Liver (tissue), 10 donors: ENCODE measurements at places on chromosomes 1 and 21. TPM values are rescaled to one million over a fixed set of nuclear protein-coding genes. Genes with fewer than 3 reads are reported as not detected.

DNA sequence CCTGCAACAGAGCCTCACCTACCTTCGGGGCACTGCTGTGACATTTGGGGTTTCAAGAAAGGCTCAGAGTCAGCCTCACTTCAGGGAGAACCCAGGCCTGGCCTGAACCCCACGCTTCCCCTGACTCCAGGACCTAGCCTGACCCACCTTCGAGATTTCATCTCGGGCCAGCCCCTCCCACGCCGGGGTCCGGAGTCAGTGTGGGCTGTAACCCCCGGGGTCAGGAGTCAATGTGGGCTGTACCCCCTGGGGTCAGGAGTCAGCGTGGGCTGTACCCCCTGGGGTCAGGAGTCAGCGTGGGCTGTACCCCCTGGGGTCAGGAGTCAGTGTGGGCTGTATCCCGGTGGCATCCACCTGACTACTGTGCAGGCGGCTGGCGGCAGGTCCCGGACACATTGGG lies 183.0 kb upstream of the RAB4A start:
- DNase-seq, result no peak

GRCh38 chr1:19087017-19087736 lies 122.9 kb downstream of the UBR4 start:
- no peak for DNase-seq

The FAM78B gene
- total RNA-seq, result 0.14 TPM

GRCh38 chr1:225847610-225848009 lies 34.6 kb downstream of the TMEM63A start:
- DNase-seq, result no peak

GRCh38 chr1:3292051-3292722 lies 162.3 kb upstream of the ARHGEF16 start:
- DNase-seq, result no peak

DNA sequence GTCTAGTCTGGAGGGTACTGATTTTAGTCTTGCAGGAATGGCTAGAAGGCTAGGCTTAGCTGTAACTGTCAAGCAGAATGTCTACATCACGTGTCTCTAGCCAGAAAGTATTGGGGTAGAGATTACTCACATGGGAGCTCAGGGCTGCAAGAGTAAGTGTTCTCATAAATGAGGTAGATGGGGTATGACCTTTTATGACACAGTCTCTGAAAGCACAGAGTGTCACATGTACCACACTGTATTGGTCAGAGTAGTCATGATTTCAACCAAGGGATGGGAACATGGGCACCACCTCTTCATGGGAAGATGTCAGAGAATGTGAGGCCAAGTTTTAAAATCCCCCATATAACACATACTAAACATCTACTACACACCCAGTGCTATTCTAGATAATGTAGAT lies 2.9 kb downstream of the FYB2 start:
- no peak for DNase-seq

DNA sequence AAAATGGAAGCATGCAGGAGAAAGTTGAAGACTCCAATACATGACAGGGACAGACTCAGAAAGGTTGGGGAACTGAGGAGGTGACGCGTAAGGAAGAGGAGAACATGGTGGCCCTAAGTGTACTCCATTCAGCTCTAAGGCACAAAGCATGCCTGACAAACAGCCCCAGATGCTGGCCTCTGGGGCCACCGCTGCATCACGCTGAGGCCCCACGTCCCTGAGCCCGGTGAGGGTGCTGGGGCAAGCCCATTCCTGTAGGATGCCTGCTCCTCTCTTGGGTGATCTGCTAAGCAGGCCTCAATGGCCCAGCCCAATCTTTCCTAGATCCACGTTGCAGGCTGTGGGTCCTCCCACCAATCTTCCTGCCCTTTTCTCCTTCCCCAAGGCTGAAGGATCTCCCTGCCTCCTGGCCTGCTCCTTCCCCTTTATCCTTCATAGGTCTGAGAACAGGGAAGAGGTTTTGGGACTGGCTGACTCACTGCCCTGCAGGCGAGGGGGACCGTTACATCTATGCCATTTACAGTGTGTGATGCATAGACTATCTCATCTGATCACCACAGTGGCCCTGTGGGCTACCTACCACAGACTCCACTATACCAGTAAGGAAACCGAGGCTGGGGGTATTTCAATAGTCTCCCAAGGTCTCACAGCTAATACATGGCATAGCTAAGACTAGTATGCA lies 16.8 kb upstream of the NID1 start:
- DNase-seq, result no peak

GRCh38 chr1:156832434-156832833 lies 15.8 kb upstream of the SH2D2A start:
- DNase-seq, result no peak

DNA sequence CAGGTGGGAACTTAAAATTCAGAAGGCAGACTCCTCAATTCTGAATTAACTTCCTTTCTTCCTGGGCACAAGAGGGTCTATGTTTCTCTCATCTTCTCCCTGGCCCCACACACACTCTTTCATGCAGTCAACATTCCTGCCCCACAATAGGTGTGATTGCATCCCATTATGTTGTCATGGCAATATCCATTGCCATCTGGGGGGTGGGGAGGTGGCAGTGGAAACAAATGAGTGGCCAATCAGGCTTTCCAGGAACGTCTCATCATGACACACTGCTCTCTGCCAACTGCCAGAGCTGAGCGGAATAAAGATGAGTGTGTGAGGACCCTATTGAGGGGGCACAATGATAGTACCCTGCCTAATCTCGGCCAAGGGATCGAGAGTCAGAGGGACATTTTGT lies 80.4 kb downstream of the KCND3 start:
- DNase-seq, result no peak

- DNase-seq, result no peak
Observed at GRCh38 chr1:211334986-211335385, 8.4 kb downstream of the TRAF5 start.

DNA sequence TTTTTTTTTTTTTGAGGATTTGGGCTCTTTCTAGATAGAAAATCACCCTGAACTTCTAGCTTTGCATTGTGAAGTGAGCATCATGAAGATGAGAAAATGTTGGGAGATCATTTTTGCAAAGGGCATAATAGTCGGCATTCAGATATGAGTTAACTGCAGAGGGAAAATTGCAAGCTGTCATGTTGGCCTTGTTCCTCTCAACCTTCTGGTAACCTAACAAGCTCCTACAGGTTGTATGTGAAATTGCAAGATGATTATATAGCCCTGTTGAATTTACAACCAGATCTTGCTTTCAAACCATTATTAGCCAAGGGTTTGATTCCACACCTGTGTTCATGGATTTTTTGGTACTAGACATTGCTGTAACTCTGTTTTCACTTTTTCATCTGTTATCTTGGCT lies 2.2 kb downstream of the ELOA start:
- DNase-seq, result no peak

The TPTE gene
- not detected for total RNA-seq

GRCh38 chr1:23597635-23598388 lies 38.5 kb upstream of the ID3 start:
- DNase-seq, result no peak

The SYT6 gene
- 0.17 TPM for total RNA-seq

GRCh38 chr21:44255511-44255981 lies 6.2 kb downstream of the DNMT3L start:
- no peak for DNase-seq

The BGLAP gene
- 0.28 TPM for total RNA-seq

DNA sequence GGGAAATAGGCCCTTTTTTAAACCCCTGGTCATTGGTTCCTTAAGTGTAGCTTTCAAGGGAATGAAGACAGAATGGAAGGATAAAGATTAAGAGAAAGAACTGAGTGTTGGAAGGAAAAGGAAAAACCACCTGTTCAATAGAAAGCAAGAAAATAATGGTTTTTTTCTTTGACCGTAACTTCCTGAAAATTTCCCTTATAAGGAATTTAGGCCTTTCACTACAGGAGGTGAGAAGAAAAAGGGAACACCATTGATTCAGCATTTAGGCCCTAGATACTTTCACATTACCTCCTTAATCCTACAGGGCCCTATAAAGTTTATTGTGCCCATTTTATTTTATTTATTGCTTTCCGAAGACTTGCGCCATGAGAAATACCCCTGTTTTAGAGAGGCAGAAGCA lies 18.9 kb downstream of the KPNA6 start:
- no peak for DNase-seq

DNA sequence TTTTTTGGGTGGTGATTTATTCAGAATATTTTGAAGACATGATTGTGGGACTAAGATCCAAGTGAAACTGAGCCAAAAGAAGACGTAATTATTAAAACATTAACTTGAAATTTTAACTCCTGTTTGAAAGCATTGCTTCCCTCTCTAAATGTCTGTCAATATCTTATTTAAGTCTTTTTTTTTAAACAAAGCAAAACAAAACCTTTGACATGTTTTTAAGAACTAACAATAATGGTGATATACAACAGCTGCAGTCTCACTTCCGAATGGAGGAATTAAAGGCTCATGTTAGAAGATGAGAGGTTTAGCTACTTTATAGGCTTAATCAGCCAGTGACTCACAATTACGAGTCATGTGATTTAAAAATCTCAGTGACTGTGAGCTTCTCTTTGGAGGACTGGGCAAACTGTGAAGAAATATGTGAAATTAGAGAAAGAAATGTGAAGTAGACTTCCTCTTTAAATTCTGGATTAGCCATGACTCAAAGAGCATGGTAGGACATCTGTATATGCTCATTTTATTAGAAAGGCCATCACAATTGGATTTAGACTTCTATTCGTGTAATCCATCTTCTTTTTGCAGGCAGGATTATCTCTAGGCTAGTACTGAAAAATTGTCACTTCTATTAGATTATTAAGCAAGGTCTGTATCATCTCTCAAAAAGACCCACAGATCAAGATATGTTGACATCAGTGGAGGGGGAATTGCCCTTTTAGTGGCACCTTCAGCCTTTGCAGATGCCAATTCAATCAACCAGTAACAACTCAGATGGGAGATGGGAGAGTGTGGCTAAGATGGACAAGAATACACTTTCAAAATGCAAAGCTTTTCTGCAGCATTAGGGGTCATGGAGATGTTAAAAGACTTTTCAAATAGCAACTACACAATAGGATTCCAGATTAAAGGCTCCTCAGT lies 28.7 kb downstream of the KCNA3 start:
- DNase-seq, result no peak

- DNase-seq, result no peak
Observed at GRCh38 chr21:41674402-41674801, 92.5 kb downstream of the RIPK4 start.

GRCh38 chr21:46295996-46296752 lies 10.0 kb downstream of the YBEY start:
- no peak for DNase-seq

DNA sequence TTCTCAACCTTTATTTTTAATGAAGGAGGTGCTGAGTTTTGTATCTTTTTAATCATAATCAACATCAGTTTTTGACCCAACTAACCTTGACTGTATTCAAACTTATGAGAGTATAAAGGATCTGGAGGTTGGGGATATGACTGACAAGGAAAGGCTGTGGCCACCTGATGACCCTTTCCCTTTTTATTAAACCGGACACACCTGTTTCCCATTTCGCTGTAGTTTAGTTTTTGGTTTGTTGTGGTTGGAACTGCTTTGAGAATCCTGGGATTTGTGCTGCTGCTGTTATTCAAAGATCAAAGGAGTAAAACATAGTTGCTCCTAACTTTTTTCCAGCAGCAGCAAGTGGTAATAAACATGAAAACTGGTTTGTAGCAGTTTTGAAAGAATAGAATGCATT lies 12.4 kb downstream of the PRPF38A start:
- DNase-seq, result no peak

GRCh38 chr1:246794048-246794827 lies 70.0 kb downstream of the SCCPDH start:
- DNase-seq, result no peak
